ENCODE measurements at places on chromosomes 11 and 22.

DNA sequence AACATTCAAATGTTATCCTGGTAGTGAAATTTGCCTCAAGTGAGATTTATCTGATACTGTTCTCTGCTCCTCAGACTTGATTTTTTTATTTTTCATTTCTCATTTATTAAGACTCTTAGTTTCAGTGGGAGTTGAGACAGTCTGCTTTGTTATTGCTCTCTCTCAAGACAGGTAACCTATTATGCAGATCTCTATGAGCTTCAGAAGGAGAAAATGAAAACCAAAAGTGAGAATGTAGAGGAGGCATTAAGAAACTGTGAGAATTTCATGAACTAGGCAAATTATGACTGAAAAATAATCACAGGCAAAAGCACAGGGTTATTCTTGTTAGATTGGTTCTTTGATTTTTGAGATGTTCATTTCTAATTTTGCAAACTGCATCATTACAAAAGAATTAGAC, 290.0 kb upstream of the CHORDC1 start:
- no peak for DNase-seq

DNA sequence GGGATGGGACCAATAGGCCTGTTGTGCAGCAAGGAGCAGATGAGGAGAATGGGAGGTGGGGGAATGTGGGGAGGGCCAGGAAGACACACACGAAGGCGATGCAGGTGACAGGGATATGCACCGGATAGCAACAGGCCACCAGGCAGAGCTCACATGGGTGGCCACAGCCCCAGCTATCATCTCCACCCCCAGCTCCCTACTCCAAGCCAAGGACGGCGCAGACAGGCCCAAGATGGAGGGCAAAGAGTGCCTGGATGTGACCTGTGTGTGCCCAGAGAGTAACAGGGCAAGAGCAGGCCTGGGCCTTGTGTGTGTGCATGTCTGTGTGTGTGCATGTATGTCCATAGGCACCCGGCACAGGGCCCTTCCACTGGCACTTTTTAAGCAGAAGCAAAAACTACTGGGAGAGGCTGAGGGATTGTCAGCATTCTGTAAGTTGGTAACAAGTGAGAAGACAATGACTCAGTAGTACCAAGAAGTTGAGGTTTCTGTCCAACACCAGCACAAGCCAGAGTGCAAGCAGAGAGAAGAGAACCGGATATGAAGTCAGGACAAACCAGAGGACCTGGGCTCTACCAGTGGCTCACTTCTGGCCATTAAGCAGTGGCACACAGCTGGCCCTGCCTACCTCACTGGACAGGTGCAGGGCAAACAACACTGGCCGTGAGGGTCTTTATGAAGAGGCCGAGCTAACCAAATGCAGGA, 36.4 kb downstream of the NRXN2 start:
- DNase-seq = no peak

DNA sequence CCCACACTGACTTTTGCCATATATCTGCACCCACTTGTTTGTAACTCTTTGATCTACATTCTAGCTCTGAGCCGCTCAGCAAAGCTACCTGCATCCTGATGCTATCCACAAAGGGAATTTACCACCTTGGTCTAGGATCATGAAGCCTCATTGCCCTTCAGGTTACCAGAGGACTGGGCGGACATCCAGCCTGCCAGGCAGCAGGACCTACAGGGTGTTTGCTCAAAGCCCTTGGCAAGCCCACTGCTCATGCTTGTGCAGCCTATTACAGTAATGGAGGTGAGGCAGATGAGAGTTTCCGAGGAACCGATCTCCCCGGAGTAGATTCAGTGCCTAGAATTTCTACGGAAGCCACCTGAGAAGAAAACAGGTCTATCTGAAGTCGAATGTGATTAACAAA, 417.2 kb downstream of the OPCML start:
- DNase-seq = no peak

DNA sequence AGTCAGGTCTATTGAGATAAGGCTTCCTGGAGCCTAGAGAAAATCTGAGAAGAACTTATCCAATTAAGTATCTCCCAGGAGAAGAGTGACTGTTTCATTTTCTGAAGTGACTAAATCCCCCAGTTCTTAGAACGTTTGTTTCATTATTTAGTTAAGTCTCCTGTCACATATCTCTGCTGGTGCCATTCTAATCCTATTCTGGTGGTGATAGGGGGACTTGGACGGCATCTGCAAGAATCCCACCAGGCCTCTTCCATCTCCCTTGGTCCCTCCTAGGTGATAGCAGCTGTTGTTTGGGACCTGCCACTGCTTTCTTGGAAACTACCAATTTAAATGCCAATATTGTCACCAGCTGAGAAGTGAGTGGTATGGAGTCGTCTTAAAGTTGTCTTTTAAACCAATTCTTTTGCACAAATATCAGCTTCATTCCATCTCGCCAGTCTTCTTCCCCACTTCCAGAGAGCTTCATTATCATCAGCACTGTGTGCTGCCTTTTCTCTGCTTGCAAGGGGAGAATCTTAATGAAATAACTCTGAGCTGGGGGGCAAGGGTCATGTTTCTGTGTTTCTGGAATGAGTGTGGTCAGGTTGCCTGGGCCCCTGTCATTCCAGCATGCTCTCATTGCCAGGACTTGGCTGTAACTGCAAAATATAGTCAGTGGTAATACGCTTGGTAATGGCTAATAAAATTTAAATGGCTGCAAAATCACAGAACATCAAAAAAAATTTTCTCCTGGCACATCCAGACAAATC, 104.8 kb downstream of the LDLRAD3 start:
- DNase-seq = no peak

GRCh38 chr11:62539238-62539925, 7.2 kb downstream of the AHNAK start:
- DNase-seq = no peak

DNA sequence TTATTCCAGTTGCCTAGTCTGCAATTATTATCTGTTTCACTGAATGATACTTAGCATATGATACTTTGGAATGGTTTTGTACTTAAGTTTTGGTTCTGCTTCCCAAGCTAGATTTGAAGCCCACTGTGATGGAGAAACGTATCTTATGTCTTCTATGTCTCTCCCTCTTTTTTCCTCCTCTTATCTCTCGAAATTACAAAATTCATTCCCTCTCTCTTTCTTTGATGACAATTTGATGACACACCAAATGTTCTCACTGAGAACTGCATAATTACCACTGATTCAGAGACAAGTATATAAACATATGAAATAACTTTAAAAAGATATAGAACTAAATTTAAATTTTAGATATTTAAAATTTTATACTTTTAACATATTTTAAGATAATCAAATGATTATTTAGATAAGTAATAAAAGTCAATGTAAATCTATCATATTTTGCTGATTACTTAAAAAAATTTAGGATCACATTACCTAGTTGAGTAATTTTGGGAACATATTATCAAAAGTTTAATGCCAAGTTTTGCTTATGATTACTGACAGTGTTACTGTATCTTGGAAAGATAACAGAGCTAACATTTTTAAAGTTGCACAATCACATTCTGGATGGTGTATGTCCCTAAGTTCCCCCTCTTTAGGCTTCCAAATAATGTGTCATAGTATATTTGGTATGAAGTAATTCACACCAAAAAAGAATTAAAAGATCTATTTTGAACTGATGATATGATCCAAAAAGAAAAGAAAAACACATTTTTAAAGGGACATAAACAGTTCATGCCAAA, 255.3 kb downstream of the SBF2 start:
- DNase-seq = no peak

DNA sequence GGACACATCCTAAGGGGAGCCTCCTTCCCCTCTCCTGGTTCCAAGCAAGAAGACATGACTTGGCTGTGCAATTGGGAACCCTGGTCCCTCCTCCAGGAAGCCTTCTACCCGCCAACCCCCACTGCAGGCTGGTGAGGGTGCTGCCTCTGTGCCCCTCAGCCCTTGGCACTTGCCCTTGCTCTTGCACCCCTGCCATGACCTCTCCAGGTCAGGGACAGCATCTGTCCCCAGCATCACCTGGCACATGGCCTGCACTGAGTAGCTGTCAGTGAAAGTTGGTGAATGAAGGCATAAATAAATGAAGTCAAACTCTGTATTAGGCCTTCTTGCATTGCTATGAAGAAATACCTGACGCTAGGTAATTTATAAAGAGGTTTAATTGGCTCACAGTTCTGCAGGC, 1.9 kb upstream of the GTSE1 start:
- no peak for DNase-seq

- DNase-seq = no peak
Measured at GRCh38 chr22:35685731-35686130, 31.9 kb upstream of the APOL5 start.

DNA sequence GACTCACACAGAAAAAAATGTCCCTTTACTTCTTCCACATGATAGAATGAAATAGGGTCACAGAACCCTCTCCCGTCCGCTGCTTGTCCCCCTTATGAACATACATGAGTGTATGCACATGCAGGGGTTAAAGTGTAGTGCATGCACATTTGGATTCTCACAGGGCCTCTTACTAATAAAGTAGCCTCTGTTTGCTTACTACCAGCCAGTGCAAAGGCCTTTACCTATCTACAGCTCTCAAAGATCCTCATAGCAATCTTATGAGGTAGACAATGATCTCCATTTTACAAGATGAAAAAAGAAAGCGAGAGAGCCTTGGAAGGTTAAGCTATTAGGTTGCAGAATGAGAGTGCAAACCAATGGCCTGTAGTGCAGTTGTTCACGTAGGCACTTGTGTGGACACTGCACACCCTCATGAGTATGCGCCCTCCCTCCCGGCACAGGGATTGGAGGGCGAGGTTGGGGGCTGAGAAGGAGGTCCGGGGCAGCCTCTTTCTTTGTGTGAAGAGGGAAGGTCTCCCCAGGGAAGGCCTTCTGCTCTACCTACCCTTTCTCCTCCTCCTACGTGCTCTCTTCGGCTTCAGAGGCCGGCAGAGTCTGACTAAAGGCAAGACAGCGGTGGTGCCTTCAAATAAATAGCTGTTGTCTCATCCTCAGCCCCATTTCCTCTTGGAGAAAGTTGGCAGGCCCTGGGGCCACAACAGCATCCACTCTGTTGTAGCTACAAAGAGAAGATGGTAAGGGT, 91.3 kb downstream of the CEP164 start:
- DNase-seq = no peak

DNA sequence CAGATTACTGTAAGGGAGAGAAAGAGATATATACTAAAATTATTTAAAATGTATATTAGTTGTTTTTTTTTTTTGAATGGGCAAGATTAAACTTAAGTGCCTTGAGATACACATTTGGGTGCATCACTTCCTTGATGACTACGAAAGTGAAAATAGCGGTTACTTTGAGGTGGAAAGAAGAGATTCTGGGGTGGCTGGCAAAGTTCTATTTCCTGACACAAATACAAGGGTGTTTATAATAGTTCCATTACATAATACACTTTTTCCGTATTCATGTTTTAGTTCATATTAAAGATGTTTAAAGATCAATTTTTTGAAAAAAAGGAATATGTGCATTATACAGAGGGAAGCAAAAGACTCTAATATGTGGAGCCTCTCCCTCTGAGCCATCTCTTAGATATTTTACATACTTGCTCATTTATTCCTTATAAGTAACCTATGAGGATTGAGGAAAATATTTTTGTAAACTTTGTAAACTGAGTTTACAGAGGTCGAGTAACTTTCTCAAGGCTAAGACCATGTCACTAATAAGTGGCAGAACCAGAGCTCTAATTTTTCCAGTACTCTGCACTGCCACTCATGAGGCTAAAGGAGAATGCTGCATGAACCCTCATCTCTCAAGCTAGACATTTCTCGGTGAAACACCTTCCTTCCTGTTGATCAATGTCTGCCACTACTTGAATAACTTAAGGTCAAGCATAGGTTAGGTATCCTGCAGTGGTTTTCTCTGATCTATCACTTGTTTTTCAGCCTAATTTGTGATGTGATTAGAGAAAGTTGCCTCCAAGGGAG, 58.6 kb downstream of the DDIAS start:
- no peak for DNase-seq

DNA sequence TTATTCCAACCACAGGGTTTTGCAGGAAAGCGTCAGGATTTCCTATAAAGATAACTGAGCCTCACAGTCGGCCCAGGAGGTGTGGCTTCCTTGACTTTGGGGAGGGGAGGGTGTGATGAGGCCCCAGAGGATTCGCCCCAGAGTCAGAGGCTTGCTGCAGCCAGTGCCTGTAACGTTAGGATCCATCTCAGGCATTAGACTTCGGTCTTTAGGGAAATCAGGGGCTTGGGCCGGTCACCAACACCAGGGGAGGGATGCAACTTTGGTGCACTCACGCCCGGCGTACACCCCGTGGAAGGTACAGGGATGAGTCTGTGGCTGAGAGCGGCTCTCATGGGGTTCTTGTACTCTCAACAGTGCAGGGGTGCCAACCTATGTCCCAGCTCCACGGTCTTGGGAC, 5.7 kb upstream of the ANO1 start:
- no peak for DNase-seq

GRCh38 chr11:85672105-85672902, 7.4 kb upstream of the CREBZF start:
- DNase-seq = no peak

- no peak for DNase-seq
Measured at GRCh38 chr11:2201542-2201941, 29.9 kb upstream of the TH start.

- DNase-seq = no peak
Measured at GRCh38 chr22:29156507-29156906, 49.2 kb upstream of the EMID1 start.

GRCh38 chr11:1304380-1304779, 5.1 kb downstream of the TOLLIP start:
- DNase-seq = no peak

- peak; percentile 7 for DNase-seq
Measured at GRCh38 chr11:74388678-74389327, 9.4 kb downstream of the PGM2L1 start.

GRCh38 chr22:33706100-33706499, 214.2 kb downstream of the LARGE1 start:
- DNase-seq = no peak

DNA sequence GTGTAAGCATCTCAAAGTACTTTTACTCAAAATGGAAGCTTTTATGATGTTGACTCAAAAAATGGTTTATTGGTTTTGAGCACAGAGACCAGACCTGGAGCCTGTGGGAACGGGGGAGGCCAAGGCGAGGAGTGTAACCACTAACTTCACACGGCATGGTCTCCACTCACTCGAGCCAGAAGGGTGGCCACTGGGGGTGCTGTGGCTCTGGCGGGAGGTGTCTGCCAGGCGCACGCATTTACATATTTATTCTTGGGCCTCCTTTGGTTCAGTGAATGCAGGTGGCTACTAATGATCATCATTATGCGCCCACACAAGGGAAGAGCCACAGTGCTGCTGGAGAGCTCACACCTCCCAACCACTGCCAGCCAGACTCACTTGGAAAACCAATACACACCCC, 64.6 kb downstream of the FLRT1 start:
- DNase-seq = no peak

DNA sequence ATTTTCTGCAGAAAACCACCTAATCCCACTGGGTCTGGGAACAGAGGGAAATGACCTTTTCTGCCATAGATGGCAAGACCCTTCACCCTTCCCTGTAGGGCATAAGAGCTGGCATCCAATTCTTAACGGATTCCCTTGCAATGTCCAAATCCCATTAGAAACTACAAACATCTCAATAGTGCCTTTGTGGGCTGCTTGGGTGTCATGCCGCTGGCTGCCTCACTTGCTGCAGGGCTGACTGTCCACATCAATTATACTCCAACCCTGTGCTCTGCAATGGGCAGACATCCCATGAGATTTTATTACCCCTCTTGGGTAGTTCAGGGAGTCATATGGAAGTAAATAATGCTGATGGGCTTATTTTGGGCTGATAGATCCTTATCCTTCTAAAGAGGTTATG, 7.3 kb downstream of the GRAP2 start:
- no peak for DNase-seq

- no peak for DNase-seq
Measured at GRCh38 chr11:106479646-106480045, 402.2 kb downstream of the AASDHPPT start.

Data from activated naive CD4-positive, alpha-beta T cell (primary cell).